Osteoblast (primary cell): ENCODE measurements at places on chromosomes 11 and 22.

DNA sequence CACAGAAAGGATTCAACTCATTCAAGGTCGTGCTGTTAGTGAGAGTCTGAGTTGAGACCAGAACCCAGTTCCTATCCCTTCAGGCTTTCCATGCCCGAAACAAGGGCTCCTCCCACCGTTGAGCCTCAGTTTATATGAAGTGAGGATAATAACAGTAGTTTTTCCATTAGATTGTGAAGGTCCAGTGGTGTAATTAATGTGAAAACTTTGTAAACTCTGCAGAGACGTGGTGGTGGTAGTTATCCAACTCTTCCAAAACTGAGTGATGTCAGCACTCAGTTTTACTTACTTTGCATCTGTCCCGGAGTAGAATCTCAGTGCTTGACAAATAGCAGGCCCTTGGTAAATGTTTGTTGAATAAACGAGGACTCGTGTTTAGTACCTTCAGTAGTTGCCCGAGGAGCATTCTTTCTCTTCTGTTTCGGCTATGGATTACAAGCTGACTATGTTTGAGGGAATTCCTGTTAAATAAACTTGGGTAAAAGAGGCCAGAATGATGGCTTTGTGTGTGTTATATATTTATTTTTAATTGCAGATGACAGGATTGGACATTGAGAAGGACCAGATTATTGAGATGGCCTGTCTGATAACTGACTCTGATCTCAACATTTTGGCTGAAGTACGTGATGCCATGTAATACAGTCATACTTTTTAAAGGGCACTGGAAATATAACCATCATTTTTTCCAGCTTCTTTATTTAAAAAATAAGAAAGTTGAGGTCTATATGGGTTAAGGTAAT lies 1.0 kb downstream of the REXO2 start:
- peak; percentile 72 for DNase-seq

DNA sequence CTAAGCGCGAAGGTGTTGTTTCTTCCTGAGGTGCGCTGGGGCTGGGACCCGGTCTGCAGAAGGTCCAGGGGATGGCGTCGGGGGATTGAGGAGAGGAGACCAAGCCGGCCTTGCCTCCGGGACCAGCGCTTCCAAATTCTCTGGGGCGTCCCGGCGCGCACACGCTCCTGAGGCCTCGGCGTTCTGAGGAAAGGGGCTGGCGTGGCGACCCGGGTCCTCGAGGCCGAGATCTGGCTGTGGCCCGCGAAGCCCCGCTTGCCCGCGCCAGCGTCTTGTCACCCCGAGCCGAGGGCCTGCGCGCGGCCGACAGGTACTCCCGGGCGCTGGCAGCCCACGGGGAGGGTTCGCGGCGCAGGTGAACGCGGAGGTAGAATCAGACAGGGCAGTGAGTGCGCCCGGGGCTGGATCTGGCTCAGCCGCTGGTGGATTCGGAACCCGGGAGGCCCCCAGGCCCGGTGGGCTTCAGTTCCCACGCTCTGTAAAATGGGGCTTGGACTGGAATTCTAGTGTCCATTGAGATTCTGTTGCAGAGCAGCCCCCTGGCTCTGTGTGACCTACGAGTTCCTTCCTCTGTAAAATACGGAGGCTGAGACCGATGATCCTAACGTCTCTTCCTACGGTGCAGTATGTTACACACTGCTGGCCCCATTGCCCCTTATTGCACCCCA lies 14.7 kb downstream of the SSH3 start:
- peak; percentile 80 for DNase-seq

- no peak for DNase-seq
These were observed 161.0 kb upstream of the B3GAT1 start for GRCh38 chr11:134572741-134573675.

- peak; percentile 90 for DNase-seq
These were observed 57.2 kb downstream of the NAV2 start for GRCh38 chr11:19769820-19770219.

DNA sequence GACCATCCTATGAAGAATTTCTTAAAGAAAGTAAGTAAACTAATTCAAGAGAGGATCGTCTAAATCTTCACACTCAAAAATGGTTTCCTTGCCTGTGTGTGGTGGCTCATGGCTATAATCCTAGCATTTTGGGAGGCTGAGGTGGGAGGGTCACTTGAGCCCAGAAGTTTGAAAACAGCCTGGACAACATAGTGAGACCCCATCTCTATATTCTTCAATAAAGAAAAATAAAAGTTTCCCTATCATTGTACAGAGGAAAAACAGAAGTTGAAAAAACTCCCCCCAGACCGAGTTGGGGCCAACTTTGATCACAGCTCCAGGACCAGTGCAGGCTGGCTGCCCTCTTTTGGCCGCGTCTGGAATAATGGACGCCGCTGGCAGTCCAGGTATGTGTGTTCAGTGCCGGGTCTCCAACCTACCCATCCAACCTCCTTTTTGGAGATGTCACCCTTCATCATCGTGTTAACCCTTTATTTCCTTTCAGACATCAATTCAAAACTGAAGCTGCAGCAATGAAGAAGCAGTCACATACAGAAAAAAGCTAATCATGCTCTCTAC lies 3.0 kb downstream of the RPS25 start:
- peak; percentile 49 for DNase-seq
